ENCODE measurements at places on chromosomes 5 and 9.

GRCh38 chr5:73230264-73231245 is 57.6 kb downstream of the TMEM174 start:
- no peak for DNase-seq

DNA sequence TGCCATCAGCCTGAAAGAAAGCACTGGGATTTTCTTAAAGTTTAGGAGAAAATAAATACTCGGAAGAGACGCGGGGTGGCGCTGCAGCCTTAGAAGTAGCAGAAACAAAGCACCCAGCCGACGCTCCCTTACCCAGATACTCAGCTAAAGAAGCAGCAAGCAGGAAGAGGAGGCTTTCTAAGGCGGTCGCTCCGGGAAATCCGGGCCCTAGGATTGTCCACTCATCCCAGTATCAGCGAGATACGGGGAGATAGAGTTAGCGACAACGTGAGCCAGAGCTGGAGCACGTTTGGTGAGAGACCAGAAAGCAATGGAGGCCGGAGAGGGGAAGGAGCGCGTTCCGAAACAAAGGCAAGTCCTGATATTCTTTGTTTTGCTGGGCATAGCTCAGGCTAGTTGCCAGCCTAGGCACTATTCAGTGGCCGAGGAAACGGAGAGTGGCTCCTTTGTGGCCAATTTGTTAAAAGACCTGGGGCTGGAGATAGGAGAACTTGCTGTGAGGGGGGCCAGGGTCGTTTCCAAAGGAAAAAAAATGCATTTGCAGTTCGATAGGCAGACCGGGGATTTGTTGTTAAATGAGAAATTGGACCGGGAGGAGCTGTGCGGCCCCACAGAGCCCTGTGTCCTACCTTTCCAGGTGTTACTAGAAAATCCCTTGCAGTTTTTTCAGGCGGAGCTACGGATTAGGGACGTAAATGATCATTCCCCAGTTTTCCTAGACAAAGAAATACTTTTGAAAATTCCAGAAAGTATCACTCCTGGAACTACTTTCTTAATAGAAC is at the start of gene PCDHB2:
TSS of gene PCDHB2 (plus strand) at position 135 of the 782 bp plus-strand sequence. CDS start at position 311, 176 bp downstream.
- DNase-seq = peak; percentile 26

DNA sequence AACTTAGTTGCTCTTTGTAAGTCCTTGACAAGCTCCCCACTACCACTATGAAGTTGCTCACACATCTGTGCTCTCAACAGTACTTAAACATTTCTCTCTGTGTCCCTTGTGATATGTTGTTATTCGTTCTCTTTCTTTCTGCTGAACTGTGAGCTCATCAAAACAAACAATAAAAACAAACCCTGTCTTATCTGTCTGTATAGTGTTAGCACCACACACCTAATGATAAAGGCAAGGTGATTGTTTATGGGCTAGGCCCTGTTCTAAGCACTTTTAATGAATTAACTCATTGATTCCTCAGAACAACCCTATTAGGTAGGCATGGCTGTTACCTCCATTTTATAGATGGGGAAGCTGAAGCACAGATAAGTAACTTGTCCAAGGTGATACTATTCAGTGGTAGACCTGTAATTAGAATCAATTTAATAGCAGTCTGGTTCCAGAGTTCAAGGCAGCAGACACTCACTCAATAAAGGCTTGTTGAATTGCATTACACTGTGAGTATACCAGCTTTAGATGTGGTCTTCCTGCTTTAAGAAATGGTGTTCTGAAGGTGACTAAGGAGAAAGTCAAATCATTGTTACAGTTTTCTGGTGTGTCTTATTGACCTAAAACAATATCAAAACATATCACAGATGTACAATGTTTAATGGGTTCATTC is 153.6 kb upstream of the ELL2 start:
- DNase-seq = no peak

GRCh38 chr5:11514705-11515432 is 389.4 kb downstream of the CTNND2 start:
- no peak for DNase-seq

DNA sequence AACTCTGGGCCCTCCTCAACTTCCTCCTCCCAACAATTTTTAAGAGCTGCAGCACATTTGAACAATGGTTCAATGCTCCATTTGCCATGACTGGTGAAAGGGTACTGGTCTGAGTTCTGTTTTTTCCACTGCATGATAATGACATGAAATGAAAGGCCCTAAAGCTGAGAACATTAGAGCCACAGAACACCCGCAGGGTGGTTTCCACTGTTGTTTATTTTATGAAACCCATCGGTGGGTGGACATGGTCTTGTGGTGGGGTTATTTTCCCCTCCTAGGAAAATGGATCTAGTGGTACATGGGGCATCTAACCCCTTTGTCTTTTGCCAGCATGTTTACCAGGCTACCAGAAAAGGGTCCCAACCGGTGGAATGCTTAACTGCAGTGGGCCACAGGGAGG is 71.8 kb downstream of the SMARCA2 start:
- DNase-seq = no peak

DNA sequence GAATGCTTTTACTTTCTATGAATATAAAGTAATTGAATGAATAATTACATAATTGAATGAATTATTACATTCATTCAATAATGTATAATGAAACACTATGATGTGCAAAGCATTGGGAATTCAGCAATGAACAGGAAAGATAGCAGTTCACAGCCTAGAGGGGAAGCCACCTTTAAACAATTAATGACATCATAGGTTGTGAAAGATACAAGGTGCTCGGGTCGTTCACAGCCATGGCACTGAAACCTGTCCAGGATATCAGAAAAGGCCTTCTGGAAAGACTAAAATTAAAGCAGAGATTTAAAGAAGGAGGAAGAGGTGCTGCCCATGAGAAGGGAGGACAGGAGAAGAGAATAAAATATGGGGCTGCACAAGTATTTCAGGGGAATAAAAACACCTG is 171.4 kb upstream of the KLF4 start:
- DNase-seq = no peak

- DNase-seq = no peak
Observed at GRCh38 chr5:162248107-162248713, 180.6 kb downstream of the GABRG2 start.

DNA sequence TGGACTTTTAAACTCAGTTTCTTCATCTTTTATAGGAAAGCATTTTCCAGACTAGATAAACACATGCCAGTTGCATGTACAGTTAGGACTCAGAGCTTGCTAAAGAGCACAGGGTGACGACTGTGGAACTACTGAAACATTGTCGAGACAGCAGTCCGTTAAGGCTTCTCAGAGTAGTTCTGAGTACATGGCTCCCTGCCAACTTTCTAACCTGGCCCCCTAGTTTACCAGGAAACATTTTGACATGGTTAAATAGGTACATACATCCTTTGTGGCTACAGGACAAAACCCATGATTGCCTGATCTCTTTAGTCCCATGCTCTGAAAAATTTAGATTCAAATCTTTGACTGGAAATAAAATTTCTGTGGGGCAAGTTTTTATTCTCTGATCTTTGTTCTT is 129.7 kb downstream of the SLF1 start:
- no peak for DNase-seq

DNA sequence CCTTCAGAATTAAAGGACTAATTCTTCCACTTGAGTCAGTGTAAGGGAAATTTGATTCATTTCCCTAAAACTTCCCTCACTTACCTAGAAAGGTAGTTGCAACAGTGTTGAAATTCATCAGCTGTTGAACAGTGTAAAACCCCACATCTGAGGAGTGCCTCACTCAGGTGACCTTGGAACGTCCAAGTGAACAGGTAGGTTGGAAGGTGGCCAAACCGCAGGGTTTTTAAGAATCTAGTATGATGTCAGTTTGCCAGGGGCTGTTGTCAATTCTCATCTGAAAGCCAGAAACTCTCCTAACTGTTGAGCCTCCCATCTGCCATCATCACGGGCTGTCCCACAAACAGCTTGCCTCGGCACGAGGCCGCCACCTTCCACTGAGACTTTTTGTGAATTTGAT is 105.7 kb downstream of the TMEM174 start:
- DNase-seq = no peak

DNA sequence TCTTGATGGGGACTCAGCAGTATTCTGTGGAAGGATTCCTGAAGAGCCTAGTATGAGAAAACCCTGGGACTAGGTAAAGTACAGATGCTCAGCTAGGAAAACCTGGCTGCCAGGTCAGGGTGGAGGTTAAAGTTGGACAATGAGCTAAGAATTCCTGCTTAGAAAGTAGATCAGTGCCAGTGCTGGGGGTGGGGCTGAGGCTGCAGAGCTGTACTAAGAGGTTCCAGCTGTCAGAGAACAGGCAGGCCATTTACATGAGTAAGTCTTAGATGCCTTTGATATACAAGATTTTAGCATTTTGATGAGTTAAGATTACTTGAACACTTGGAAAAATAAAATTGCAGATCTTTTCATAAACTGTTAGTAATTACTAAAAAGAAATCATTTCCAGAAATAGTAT is 332.3 kb upstream of the NUDT12 start:
- no peak for DNase-seq

DNA sequence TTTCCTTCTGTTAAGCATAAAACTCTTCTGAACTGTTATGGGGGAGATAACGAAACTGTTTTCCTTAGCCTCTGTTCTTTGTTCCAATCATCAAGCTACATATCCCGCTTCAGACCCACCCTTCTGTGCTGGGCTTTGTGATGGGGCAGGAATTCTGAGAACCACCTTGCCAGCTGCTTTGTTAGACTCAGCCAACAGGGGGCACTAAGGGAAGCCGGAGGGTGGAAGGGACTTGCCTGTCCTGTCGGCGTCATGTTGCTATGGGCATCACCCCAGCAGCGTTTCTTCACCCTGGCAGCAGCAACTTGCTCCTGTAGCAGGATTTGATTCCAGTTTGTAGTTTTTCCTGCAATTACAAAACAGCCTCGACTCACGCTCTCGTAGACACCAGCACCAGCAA is 169.1 kb downstream of the CAAP1 start:
- DNase-seq = no peak

- DNase-seq = no peak
Observed at GRCh38 chr5:78795757-78796156, 147.2 kb upstream of the LHFPL2 start.

DNA sequence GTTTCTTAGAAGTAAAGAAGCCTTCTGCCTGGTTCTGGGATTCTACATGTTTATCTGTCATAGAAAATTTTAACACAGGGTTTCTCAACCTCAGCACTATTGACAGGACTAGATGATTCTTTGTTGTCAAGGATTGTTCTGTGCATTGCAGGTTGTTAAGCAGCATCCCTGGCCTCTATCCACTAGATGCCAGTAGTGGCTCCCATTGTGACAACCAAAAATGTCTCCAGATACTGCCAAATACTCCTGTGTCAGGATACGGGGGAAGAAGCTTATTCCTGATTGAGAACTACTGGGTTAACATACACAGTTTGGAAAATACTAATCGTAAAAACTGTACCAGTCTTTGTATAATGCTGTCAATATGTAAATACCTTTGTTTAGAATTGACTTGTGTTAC is 167.1 kb downstream of the NIPBL start:
- no peak for DNase-seq

DNA sequence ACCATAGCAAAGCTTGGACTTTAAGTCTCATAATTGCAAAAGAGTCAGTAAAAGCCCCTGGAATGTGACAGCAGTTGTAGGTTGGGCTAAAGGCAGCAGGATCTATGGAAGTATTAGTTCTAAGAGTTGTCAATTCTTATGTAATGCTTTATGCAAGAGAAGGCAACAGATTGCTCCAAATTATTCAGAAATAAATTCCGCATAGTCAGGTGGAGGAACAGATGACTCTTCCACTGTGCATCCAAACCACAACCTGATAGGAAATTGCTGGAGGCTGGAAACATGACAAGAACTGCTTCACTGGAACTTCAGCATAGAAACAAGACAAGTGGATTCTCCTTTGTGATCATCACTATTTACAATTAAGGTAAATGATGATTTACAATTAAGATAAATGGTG is 101.0 kb downstream of the STARD4 start:
- no peak for DNase-seq

- DNase-seq = no peak
Observed at GRCh38 chr9:91689006-91689405, 261.0 kb downstream of the ROR2 start.

- no peak for DNase-seq
Observed at GRCh38 chr9:96616817-96617438, 2.7 kb downstream of the CDC14B start.

- no peak for DNase-seq
Observed at GRCh38 chr9:127407492-127407843, 10.5 kb downstream of the SLC2A8 start.

DNA sequence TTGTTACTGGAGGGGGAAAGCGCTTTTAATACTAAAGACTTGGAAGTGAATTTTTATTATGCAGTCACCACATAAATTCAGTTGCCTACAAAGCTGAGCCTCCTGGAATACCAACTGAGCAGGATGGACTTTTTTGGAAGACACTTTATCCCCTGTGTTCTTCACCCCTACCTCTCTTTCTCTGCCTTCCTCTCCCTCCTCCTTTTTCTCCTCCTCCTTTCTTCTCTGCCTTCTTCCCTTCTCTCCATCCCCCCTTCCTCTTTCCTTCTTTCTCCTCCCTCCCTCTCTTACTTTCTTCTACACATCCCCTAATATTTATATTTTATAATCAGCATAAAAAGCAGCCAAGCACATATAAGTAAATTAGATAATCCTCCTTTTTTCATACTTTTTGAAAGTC is 39.6 kb downstream of the MAP3K1 start:
- no peak for DNase-seq

DNA sequence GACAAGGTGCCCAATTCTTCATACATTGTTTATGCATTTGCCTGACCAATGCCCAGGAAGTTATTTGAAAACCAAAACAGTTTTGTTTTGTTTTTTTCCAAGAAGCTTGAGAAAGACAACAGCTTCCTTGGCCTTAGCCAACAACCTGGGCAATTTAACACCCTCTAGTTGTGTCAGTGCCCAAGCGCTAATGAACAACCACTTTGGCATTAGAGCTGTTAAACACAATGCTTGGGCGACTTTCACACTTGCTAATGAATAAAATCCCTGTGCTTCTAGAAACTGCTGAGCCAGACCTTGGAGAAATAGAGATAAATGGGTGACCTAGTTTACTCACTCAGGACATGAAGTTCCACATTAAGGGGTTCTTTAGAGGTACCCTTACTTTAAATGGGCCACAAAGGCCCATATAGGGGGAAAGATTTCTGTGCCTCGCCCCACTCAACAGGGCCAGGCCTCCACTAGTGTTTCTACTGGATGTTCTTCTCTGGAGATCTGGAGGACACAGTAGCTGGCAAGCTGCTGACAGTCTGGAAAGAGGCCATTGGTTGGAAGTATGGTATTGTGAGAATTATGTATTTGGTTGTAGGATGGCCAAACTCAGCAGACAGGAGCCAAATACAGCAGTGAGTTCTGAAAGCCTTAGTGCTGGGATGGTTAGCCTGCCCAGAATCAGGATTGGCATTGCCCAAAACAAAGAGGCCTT is 179.8 kb downstream of the DOCK8 start:
- no peak for DNase-seq
